ENCODE measurements at places on chromosomes 16 and 17.

DNA sequence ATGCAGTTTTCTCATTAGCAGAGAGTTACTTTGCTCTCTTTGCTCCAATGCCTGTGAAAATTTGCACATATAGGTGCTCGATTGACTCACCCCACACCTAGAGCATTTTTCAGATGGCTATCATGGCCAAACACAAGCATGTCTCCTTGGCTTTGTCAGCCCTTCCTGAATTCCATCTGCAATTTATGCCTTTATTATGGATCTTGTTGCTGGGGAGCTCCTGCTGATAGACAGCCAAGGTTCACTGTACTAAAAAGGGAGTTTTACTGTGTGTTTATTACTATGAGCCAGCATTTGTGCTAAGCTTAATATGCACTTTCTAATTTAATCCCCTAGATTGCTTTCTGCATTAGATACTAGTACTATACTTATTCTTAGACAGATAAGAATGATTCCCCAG, 93.3 kb downstream of the TOX3 start:
- no peak for DNase-seq

DNA sequence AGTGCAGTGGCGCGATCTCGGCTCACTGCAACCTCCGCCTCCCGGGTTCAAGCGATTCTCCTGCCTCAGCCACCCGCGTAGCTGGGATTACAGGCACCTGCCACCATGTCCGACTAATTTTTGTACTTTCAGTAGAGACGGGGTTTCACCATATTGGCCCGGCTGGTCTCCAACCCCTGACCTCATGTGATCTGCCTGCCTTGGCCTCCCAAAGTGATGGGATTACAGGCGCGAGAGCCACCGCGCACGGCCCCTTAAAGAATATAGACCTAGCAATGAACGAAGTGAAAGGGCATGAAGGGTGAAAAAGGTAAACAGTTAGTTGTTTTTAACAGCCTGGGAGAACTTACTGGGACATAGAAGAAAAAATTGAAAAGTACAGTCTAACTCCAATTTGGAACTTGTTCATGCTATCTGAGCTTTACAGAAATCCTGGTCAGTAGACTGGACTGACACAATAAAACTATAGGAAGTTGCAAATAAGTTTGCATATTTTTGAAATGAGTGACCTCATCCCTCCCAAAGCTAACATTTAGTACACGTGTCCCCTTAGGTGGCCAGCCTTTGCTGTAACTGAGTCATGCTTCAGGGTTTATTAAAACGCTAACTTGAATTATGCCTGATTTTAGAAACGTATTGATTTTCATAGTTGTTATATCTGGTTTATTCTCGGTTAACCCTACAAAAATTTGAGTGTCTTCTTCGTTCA, 1.8 kb downstream of the COG1 start:
- DNase-seq = peak; percentile 10

GRCh38 chr17:59332749-59333377, 1.4 kb downstream of the YPEL2 start:
- DNase-seq = peak; percentile 80

DNA sequence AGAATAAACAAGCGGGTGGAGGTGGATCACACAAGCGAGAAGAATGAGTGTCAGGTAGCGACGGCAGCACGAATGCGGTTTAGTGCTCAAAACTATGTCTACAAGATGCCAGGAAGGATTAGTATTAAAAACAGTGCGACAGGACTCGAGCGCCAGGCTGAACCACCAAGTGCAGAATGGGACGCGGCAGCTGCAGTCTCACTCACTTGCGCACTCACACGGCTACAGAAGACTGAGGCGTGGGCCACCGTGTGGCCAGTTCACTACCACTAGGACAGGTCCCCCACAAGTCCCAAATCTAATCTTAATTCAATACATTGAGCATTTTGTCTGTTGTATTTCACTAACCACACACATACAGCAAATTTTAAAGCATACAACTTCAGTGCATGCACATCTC, 35.7 kb upstream of the TRAP1 start:
- DNase-seq = no peak

DNA sequence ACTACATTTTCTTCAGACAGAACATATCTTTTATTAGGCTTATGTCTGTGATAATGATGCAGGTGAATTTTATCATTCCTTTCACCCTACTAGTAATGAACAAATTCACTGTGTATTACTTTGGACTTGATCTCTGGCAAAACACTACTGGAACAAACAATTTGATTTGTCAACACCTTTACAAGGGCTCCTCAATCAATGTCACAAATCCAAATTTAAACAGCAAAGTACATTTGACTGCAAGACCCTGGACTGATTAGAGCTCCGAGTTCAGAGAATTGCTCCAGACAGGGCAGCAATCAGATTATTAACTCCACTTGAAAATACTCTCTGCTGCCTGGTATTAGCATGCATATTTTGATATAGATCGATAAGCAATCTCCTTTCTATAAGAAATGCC, 547.6 kb upstream of the SALL1 start:
- DNase-seq = no peak

DNA sequence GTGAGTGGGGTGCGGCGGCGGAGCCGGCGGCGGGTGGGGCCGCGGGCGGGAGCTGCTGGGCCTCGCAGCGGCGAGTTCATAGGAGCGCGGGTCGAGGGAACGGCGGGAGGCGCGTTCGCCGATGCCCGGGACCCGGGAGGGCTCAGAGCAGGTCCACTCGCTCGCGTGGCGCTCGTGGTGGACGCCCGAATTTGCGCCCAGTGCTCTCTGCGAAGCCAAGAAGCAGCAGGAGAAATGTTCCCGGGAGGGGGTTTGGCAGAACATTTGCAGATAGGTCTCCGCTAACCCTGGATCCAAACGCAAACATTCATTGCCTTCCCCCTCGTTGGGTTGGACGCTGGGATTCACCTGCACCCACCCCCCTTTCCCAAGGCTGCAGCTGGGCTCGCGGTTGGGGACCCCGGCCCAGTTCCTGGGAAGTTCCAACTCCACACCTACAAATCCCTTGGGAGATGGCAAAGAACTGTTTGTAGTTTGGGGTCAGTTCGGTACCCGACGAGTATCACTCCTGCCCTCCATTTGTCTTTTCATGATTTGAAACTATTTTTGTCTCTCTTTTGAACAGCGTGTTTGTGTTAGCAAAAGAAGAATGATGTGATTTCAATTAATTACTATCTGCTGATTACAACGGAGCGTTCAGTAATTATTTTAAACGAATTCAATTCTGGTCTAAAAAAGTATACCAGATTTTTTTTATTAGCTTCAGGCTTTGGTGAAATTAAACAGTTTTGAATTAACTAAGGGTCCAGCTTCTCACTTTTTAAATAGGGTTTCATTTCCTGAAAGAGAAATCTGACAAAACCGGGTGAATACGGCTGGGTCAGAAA, 2.3 kb downstream of the NTN1 start:
- no peak for DNase-seq

DNA sequence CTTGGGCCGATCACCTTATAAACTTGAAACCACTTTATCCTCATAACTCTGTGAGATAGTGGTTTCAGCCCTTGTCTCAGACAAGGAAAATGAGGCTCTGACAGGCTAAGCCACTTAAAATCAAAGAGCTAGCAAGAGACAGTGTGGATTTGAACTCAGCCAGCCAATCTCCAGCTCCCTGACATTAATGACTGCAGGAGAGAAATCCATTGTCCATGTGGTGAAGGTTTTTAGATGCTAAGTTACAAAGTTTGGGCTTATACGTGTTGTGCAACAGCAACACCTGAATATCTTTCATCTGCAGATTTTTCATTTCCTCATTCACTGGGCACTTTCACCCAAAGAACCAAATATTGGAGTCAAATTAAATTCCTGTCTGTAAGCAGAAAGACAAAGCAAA, 501.3 kb downstream of the GRIN2A start:
- no peak for DNase-seq

DNA sequence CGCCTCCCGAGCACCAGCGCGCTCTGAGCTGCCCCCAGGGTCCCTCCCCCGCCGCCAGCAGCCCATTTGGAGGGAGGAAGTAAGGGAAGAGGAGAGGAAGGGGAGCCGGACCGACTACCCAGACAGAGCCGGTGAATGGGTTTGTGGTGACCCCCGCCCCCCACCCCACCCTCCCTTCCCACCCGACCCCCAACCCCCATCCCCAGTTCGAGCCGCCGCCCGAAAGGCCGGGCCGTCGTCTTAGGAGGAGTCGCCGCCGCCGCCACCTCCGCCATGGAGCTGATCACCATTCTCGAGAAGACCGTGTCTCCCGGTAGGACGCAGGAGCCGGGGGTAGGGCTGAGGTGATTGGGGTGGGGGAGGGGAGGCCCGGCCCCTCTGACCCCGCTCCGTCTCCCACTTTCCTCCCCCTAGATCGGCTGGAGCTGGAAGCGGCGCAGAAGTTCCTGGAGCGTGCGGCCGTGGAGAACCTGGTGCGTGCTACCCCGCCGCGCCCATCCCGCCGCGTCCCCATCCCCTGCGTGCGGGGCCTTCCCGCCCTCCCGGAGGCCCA, 329 bp downstream of the KPNB1 start:
- DNase-seq = no peak

DNA sequence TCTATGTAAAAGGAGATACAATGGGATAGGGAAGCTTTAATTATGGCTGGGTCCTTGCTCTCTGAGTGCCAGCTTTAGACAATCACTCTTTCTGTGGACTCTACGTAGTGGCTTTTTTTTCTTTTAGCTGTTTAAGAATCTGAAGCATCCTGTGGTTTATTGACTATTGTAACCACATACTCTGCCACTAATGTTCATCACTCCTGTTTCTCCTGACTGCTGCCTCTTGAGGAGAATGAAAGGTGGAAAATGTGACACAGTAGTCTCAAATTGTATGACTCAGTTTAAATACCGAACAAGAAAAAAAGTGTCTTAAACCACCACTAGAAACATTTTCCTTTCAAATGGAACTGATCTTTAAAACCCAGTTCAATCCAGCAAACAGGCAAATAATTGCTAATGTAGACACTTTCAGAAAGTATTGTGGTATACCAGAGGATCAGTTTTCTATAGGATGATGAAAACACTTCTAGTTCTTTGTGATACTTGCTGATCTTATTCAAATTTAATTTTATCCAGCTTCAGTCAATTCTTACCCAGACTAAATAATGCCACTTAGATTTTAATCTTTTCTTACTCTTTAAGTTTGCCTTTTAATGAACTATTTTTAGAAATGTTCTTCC, 302.7 kb upstream of the PMFBP1 start:
- no peak for DNase-seq

- peak; percentile 34 for DNase-seq
These were observed 31.3 kb downstream of the BAHCC1 start for GRCh38 chr17:81426393-81427172.

- no peak for DNase-seq
These were observed 8.9 kb upstream of the DLX3 start for GRCh38 chr17:50003911-50004310.

GRCh38 chr16:78869492-78869891, 731.0 kb downstream of the MAF start:
- DNase-seq = no peak

DNA sequence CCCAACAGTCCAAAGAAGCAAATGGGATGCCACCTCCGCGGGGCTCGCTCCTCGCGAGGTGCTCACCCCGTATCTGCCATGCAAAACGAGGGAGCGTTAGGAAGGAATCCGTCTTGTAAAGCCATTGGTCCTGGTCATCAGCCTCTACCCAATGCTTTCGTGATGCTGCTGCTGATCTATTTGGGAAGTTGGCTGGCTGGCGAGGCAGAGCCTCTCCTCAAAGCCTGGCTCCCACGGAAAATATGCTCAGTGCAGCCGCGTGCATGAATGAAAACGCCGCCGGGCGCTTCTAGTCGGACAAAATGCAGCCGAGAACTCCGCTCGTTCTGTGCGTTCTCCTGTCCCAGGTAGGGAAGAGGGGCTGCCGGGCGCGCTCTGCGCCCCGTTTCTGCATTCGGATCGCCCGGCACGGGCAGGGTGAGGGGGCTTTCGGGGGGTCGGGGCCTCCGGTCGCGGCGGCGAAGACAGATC, at the start of gene CDH13:
Gene CDH13, plus strand, starts transcription at position 179 of the 471 bp plus-strand sequence.
- DNase-seq = no peak

DNA sequence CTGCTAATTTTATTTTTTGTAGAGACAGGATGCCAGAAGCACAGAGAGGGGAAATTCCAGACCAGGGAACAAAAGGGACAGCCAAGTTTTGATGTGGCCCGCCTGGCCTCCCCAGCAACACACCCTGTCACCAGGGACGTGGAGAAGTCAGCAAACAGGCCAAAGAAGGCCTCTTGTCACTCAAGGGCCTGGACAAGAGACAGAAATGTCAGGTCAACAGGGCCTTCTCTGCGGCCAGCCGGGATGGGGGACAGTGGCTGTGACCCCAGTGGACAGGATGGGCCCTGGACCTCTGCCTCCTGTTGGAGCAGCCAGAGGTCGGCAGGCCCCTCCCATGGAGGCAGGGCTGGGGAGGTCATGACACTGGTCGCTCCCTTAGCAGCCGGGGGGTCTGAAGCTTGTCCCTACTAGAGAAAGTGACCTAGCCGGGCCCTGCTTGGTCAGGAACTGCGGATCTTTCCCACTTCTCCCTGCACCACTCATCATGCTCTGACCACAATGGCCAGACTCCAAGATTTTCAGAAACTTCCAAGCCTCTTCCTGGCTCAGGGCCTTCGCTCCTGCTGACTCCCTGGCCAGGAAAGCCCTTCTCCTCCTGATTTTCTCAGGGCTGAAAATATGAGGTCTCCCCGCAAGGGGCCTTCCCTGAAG, 9.2 kb upstream of the TVP23A start:
- no peak for DNase-seq

DNA sequence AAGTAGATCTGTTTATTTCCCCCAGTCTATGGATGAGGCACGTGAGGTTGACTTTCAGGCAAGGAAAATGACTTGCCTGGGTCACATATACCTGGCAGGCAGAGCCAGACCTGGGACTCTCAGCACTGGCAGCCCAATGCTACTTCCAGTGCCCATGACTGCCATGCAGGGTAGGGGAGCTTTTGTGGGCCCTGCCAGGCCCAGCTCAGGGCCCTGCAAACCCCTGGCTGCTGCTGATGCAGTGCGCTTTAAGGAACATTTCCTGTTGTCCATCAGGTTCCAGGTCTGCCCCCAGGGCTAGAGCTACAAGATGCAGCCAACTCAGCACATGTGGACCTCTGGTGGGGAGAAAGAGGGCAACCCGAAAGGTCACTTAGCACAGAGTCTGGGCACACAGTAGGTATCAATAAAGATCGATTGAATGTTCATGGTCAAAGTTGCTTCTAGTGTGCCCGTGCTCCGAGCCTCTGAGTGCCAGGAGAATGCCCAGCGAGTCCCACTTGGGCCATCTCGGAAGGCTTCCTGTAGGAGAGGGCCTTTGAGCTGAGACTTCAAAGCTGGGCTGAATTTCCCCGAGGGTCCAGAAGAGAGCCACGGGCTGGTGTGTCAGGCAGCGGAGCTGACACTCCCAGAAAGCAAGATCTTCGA, 513 bp upstream of the TBX21 start:
- no peak for DNase-seq

GRCh38 chr16:2959206-2959605, 4.9 kb upstream of the KREMEN2 start:
- DNase-seq = no peak

- no peak for DNase-seq
These were observed 2.0 kb downstream of the CACNA1G start for GRCh38 chr17:50562242-50563091.
